Midbrain (tissue), 1 donor: ENCODE measurements at places on chromosomes 7 and 10.
A peak's percentile ranks its signal among the peaks of the same experiment; 100 is the strongest.

- DNase-seq = no peak
Measured at GRCh38 chr10:73910401-73910763, 550 bp upstream of the PLAU start.

DNA sequence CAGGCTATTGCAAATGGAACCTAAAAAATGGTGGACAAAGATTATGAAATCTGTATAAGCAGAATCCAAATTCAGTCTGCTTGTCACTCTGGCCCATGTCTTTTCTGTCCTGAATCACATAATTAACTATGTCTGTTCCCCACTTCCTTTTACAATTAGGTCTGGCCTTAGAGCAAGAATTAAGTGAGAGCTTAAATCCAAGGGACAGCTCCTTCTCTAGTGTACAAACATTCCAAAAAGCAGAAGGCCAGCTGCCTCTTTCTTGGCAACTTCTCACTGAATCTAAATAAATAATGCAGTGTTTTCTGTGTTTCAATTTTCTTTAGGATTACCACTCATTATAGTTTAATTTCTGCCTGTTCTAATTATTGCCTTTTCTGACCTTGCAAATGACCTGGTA is 39.3 kb upstream of the NEBL start:
- no peak for DNase-seq

GRCh38 chr10:72736176-72736827 is 44.4 kb downstream of the MCU start:
- DNase-seq = no peak

DNA sequence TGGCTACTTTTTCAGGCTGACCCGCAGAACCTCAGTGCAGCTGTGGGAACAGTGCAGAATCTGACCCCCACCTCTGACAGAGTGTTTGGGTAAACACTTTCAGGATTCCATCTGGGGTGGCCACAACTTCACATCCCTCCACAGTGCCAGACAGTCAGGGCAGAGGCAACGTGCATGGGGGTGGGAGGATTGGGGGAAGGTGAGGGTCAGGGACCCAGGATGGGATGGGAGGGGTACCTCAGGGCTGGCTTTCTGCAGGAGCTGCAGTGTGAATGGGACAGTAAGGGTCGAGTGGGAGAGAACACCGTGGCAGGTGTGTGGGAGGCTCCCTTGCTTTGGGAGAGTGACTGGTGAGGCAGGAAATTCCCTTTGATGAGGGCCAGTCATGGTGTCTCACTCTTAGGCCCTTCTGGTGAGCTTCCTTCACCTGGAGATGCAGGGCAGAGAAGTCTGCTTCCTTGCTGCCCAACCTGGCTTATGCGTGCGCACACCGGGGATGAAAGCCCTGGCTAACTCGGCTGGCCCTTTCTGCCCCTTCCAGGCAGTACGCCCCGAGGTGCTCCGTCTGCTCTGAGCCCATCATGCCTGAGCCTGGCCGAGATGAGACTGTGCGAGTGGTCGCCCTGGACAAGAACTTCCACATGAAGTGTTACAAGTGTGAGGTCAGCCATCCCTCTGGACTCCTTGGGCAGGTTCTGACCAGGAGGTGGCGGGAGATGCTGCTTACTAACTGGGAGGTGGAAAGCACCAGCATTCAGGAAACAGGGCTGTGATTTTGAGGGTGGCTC is 8.4 kb downstream of the ZYX start:
- DNase-seq = no peak

DNA sequence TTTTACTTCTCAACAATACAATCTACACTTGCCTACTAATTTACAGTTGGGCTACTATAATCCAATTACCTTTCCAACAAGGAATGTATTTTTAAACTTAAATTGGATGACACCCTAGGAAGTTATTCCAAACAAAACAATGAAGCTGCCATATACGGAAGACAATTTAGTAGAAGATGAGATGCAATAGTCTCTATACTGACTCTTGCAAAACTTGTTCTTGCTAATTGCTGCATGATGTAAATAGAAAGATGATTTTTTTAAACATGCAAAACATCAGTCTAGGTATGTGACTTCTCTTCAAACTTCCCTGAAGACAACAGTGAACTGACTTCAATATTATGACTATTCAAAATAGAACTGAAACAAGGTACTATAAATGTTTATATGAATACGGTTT is 17.6 kb downstream of the NT5C3A start:
- DNase-seq = no peak

DNA sequence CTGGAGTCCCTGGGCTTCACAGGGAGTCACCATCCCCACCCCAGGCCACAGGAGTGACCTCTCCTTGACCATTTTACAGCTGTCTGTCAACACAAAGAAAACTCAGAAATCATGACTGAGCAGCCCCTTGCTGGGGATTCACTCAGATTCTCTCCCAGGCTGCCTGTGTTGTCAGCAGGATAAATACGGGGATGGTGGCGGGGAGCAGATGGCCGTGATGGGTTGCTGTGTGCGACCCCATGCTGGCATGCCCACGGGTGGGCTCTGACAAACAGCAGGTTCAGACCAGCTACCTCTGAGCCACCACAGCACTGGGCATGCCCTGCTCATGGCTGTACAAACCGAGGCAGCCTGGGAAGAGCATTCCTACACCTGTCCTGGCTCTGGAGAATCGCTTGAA is 136.1 kb downstream of the SLIT1 start:
- DNase-seq = no peak

- no peak for DNase-seq
Measured at GRCh38 chr7:142819530-142819929, 35.3 kb upstream of the EPHB6 start.

- no peak for DNase-seq
Measured at GRCh38 chr10:51668336-51668689, 31.1 kb downstream of the CSTF2T start.

- peak; percentile 4 for DNase-seq
Measured at GRCh38 chr7:47153058-47153457, 428.9 kb downstream of the TNS3 start.

- peak; percentile 78 for DNase-seq
Measured at GRCh38 chr7:117072620-117073118, 119.4 kb downstream of the ST7 start.

GRCh38 chr10:95485056-95485844 is 75.9 kb downstream of the SORBS1 start:
- no peak for DNase-seq

DNA sequence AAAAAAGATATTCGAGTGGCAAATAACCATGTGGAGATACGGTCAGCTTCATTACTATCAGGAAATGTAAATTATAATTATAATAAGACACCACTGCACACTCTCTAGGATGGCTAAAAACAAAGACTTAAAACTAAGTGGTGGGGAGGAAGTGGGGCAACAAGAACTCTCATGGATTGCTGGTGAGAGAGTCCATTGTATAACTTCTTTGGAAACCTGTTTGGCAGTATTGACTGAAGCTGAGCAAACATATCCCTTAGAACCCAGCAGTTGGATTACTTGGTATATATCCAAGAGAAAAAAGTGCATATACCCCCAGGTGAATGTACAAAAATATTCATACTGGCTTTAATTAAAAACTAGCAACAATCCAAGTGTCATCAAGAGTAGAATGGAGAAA is 133.7 kb upstream of the CTBP2 start:
- no peak for DNase-seq

GRCh38 chr7:147089051-147089461 is 972.5 kb downstream of the CNTNAP2 start:
- no peak for DNase-seq

DNA sequence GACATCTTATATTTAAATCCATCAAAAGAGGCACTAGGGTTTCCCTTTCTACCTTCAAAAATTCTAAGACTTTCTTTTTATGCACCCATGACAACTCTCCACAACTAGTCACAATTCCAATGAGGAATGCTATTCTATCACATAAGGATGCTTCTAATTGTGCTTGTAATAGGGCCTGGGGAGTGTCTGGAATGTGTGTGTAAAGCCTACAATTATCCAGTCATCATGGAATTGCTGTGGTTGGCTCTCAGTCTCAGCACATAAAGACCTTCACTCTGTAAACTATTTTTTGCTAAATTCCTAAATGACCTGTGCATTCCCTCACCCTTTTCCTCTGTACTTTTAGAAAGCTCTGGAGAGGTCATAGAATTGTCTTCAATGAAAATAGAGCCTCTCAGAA is 86.7 kb downstream of the EPDR1 start:
- no peak for DNase-seq

DNA sequence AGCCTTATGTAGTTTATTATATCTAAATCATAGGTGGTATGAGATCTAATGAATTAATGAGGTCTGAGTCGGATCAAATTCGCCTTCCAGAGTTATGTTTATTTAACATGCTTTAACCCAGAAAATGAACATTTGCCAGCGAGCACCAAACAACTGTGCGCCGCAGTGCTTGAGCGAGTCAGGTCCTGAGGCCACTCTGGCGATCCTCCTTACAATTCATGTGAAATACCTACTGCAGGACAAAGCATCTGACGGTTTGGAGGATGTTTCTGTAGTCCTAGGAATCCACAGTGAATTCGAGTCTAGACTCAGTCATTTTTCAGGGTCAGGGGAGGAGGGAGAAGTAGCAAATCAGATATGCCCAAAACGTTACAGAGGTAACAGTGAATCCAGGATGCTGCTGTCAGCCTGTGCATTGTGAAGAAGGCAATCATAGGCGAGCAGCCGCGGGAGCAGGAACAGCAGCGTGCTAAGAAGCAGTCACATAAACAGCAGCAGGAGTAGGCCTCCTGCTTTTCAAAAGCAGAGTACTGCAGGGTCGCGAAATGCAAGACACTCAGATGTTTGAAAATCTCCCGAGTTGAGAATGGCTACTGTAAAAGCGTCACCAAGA is 120.2 kb downstream of the CACNB2 start:
- DNase-seq = no peak

DNA sequence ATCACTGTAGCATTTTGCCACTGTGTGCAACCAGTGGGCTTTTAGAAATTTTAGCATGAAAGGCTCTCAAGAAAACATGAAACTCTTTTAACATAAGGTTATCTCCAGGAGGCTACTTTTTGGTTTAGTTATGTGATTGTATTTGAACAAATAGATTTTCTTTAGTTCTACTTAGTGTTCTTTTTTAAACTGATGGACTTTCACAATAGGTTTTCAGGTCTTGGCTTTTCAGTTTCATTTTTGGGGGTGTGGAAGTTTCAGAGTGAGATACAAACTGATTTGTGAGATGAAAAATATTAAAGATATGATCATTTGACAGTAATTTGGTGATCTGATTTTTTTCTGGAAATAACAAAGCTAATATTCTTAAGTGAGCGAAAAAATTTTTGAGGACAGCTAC is 344.1 kb downstream of the PHF14 start:
- no peak for DNase-seq

DNA sequence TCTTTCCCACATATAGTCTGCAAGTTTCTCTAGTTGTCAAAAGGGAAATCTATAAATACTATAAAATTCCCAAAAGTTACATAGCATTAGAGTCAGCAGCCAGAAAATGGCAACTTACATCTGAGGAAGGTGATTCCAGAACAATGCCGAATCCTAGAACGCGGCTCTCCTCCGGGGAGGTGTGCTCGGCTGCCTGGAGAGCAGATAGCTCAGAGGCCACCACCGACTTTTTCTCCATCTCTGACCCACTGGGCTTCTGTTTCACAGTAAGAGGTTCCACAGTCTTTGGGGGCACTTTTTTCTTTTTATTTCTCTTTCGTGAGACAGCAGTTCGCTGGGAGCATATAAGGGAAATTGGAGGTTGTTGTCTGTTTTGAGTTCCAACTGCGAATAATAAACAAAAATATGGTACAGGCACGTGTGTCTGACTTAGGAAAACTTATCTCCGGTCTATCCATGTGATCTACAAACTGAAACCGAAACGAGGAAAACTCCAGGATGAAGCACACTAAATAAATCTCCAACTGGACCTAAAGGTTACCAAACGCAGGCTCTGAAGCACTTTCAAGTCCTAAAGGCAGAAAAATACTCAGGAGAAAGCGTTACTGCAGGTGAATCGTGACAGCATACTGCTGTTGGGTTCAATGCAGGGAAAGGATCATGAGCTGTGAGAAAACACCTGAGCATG is 36.2 kb downstream of the BEND7 start:
- no peak for DNase-seq

DNA sequence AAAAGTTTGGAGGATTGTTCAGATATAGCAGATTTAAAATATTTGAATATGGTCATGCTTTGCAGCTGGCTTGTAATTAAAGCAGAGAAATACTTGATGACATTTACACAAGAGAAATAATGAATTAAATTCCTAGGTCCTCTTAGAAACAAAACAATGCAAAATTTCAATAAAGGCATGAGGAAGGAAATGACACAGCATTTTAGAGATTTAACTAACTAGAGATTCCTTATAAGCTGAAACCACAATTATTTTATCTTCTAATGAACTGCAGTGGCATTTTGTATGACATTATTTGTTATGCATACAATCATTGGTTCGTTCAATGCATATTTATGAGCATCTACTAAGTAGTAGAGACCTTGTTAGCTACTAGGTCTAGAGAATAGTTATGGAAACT is 490.9 kb downstream of the ZWINT start:
- no peak for DNase-seq

DNA sequence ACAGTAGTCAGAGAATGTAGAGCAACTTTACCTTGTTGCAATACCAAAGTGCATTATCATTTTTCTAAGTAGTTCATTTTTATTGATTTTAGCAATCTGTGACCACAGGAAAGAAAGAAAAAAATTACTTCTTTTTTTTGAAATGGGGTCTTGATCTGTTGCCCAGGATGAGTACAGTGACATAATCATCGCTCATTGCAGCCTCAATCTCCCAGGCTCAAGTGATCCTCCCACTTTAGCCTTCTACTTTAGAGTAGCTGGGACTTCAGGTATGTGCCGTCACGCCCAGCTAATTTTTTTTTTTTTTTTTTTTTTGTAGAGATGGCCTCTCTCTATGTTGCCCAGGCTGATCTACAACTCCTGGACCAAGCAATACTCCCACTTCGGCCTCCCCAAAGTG is 11.4 kb upstream of the OAT start:
- DNase-seq = no peak

GRCh38 chr10:78250313-78251015 is 216.8 kb downstream of the RPS24 start:
- no peak for DNase-seq

GRCh38 chr10:61197057-61197456 is 253.1 kb upstream of the RHOBTB1 start:
- DNase-seq = no peak

DNA sequence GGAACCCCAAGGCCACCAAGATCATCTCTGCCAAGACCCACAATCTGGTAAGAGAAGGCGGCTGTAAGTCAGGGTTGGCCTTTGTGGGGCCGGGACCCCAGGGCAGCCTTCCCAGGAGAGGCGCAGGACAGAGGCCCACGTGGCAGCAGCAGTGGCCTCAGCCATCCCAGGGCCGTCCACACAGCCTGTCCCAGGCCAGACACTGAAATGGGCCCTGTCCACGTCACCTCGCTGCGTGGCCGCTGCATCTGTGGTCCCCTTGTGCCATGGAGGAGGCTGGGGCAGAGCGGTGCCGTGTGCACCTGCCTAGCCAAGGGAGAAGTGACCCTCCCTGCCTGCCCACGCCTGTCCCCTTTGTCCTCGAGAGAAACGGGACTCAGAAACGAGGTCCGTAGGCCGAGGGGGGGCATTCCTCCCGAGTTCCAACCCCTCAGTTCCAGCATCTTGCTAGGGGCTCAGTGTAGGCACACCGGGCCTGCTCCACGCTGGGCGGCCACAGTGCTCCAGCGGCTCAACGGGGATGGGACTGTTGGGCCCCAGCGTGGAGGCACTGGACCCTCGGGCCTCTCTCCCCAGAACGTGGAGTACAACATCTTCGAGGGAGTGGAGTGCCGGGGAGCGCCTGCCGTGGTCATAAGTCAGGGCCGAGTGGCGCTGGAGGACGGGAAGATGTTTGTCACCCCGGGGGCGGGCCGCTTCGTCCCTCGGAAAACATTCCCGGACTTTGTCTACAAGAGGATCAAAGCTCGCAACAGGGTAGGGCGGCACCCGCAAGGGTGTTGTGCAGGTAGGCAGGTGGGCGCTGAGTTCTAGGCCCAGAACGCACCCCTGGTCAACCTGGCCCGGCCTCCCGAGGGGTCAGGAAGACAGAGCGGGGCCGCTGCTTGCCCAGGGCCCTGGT is 15.6 kb downstream of the DPYSL4 start:
- DNase-seq = no peak
